ENCODE measurements at places on chromosomes 6 and 20. TPM values are rescaled to one million over a fixed set of nuclear protein-coding genes. Genes with fewer than 3 reads are reported as not detected.
A peak's percentile ranks its signal among the peaks of the same experiment; 100 is the strongest.

The CST5 gene
- polyA plus RNA-seq: not detected

DNA sequence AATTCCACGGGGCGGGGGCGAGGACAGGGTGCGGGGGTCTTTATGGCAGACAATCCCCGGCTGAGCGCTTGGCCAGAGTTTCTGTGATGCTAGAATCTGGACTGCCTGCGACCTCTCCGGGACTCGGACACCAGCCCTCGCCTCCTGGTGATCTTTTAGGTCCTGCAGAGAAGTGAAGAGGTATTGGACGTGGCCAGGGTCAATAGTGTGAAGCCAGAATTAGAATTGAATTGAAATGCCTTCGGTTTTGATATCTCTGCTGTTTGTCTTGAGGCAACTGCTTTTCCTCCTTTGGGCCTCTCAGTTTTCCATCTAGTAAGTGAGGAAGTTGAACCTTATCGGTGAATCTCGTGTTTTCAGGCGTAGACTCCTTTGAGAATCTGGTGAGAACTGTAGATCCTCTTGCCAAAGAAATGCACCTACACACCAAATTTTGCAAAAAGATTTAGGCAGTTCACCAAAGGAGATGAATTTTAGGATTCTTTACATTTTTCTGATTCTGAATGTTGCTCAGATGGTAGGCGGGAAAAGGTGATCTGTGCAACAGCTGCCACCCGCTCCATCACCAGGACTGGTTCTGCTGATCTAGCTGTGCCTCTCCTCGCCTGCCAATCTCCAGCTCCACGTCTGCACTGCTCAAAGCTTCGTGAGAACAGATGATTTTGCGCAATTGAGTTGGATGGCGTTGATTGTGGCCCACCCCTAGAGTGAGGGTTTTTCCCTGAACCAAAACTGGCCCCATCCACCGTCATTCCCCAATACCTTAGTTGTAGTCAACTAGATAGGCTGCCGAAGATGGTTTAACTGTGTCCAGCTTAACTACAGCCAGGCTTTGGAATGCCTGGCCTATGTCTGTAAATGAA lies 837 bp upstream of the OSER1 start:
- peak; percentile 12 for DNase-seq

DNA sequence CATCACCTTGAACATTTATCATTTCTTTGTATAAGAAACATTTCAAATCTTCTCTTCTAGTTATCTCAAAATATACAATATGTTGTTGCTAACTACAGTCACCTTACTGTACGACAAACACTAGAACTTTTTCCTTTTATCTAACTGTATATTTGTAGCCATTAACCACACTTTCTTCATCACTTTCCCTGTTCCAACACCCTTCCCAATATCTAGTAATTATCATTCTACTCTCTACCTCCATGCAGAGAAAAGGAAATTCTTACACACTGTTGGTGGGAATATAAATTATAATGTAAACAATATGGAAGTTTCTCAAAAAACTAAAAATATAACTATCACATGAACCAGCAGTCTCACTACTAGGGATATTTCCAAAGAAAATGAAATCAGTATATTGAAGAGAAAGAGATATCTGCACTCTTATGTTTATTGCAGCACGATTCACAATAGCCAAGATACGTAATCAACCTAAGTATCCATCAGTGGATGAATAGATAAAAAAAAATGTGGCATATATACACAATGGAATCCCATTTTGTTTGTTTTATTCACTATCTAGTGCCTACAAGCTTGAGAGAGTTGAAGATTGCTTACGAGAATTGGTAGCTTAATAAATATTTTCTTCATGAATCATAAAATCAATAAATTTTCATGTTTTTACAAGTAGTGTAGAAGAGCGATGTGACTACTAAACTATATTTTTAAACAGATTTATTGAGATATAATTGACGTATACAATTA lies 2.4 kb downstream of the RHAG start:
- no peak for DNase-seq

DNA sequence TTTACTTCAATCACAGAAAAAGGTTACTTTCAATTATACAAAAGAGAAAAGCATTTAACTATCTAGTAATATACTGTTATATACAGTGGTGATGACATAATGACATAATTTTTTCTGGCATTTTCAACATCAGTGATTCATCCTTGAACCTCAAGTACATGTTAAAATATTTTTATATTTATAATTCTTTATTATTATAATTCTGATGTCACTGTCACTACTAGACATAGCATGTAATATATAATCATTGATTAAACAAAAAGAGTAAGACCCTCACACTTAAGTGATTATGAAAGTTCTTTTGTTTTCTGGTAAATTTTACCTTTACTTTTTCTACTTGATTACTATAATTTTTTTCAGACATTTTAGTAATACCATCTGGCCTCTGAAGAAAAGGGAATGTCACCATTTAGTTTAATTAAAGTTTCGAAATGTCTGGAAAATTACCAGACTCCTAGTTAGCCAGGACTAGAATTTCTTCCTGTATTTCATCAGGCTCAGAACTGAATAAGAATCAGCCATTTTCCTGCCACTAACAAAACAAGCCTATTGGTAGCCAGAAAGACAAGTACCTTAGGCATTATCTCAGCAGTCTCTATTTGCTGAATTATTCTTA lies 71.5 kb downstream of the FILIP1 start:
- DNase-seq: no peak

GRCh38 chr6:119781365-119781764 lies 431.8 kb upstream of the MAN1A1 start:
- DNase-seq: no peak

GRCh38 chr20:21395051-21395665 lies 2.2 kb downstream of the NKX2-4 start:
- no peak for DNase-seq

DNA sequence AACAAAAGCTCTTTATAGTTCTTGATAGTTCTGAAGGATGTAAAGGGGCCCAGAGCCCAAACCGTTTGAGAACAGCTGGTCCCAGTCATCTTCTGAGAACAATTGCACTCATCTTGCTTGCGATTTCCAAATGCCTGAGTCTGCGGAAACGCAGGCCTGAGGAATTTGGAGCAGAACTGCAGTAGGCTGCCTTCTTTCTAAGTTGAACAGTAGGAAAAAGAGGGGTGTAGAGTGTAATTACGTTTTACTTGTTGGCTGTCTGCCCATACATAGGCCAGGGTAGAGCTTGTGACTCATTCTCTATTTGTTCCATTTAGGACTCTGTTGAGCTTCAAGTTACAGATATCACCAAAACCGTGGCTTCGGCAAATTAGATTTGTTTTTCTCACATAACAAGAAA lies 42.0 kb upstream of the KIF16B start:
- no peak for DNase-seq

Data from CD14-positive monocyte (primary cell).